ENCODE measurements at places on chromosomes 7 and 10.

GRCh38 chr7:151503902-151504714 lies 15.6 kb downstream of the RHEB start:
- peak; percentile 84 for DNase-seq

DNA sequence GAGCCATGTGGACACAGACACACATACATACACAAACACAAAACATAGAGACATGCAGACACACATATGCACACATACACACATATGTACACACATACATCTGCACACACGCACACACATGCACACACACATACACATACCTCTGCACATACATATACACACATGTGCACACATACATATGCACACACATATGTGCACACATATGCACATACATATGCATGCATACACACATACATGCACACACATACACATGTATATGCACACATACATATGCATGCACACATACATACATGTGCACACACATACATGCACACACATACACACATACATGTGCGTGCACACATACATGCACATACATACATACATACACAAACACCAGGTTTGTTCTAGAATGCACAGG lies 236.3 kb upstream of the FOXK1 start:
- DNase-seq: no peak

- no peak for DNase-seq
Observed at GRCh38 chr7:11551470-11551869, 280.5 kb downstream of the THSD7A start.

GRCh38 chr10:124616040-124616835 lies 127.9 kb downstream of the FAM53B start:
- no peak for DNase-seq
